ENCODE measurements at places on chromosomes 7 and 10.

- no peak for DNase-seq
Measured at GRCh38 chr7:41428381-41428780, 274.5 kb downstream of the INHBA start.

DNA sequence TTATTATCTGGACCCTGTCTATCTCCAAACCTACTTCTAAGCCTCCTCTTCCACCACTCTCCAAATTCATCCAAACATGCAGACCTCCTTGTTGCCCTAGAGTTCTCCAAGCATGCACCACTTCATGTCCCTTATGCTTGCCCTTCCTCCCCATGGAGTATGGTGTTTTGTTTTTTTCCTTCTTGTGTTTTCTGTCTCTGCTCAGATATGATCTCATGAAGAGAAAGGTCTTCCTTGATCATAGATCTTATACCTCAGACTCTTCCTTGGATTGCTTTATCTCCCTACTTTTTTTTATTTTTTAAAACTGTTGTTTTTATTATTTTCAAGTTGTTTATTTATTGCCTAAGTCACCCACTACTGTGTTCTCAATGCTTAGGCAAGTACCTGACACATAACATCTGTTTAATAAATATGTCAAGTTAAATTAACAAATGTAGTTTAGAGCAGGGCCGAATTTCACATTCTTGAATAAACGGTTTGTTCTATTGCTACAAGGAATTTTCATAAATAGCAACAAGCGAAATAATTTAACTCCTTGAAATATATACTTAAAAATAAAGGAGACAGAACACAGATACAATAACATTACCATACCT lies 84.5 kb downstream of the HGF start:
- no peak for DNase-seq

- DNase-seq, result no peak
Measured at GRCh38 chr10:63628526-63629362, 107.5 kb downstream of the REEP3 start.

- no peak for DNase-seq
Measured at GRCh38 chr10:14416308-14416700, 85.6 kb upstream of the FRMD4A start.

DNA sequence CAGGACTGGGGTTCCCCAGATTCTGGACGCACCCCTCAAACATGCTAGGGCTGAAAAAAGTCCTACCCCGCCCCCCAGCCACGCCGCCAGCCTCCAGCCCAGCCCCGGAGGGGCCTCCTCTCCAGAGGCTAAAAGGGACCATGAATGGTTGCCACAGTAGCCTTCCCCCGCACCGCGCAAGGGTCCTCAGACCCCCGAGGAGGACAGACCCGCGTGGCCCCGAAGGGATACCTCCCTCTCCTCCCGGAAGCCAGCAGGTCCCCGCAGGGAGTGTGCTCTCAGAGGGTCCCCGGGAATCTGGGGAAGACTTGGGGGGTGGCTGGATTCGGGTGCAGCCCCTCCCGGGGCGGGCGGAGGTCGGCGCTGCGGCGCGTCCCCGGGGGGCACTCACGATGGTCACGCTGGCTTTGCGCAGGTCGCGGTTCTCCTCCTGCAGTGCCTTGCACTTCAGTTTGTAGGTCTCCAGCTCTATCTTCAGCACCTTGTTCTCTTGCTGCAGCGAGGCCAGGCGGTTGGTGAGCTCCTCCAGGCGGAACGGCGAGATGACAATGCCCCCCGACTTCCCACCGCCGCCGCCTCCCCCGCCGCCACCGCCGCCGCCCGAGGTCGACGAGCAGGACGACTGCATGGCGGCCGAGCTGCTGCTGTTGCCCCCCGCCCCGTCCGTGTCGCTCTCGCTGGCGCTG lies 482 bp downstream of the CCDC6 start:
- DNase-seq, result no peak

- DNase-seq, result no peak
Measured at GRCh38 chr7:73758581-73759138, 11.4 kb downstream of the CLDN3 start.

GRCh38 chr7:155252892-155253501 lies 44.7 kb upstream of the INSIG1 start:
- no peak for DNase-seq

DNA sequence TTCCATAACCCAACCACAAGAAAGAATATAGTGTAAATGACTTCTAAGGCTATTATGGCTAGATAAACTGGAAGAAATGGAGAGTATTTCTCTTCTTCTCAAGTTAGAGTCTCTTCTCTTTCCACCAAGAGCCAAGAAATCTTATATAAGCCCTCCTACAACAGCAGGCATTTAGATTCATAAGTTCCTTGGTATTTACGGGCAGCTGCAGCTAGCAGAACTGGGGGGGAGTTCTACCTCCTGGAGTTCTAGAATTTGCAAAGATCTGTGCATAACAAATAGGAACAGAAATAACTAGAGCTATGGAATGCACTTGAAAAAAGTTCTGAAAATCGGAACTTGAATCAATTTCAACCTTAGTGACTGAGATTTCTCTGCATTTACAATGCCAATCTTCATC lies 715.2 kb upstream of the GRM3 start:
- DNase-seq, result no peak
